Hematopoietic multipotent progenitor cell (in vitro differentiated cells): ENCODE measurements at places on chromosomes 3 and 15.

GRCh38 chr3:172924546-172924945 is 174.0 kb downstream of the ECT2 start:
- no peak for DNase-seq

DNA sequence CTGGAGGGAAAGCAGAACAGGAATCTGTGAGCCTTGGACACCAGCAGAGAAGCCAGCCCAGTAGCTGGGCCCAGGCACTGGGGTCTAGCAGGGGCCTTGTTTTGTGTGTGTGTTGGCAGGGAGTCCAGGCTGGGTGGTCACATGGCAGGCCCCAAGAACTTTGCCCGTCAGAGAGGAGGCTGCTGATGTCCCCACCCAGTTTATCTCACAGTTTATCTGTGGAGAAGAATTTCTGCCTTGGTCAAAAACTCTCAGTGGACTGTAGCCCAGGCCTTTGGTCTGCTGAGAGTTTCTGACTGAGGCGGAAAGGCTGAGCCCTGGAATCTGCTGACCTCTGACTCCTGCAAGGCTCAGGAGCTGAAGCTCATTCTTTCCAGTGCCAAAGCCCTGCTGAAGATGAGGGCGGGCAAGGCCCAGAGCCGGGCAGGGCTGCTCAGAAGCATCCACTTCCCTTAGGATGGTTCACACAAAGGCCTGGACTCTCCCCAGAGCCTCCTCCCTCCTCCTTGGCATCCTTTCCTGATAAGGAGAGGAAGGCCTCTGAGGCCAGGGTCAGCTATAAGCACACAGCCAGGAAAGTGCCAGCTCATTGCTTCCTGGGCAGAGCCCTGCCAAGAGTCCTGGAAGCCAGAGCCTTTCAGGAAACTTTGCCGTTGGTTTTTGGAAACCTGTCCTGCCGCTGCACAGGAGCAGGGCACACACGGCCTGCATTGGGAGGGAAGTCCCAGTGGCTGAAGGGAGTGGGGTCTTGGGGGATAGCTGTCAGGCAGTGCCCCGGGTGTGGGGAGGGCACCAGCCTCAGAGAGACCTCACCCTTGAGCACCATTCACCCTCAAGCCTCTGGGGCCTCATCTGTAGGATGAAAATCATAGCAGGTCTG is 37.2 kb upstream of the SLCO2A1 start:
- DNase-seq = no peak

GRCh38 chr3:29331456-29332194 is 50.8 kb downstream of the RBMS3 start:
- no peak for DNase-seq

DNA sequence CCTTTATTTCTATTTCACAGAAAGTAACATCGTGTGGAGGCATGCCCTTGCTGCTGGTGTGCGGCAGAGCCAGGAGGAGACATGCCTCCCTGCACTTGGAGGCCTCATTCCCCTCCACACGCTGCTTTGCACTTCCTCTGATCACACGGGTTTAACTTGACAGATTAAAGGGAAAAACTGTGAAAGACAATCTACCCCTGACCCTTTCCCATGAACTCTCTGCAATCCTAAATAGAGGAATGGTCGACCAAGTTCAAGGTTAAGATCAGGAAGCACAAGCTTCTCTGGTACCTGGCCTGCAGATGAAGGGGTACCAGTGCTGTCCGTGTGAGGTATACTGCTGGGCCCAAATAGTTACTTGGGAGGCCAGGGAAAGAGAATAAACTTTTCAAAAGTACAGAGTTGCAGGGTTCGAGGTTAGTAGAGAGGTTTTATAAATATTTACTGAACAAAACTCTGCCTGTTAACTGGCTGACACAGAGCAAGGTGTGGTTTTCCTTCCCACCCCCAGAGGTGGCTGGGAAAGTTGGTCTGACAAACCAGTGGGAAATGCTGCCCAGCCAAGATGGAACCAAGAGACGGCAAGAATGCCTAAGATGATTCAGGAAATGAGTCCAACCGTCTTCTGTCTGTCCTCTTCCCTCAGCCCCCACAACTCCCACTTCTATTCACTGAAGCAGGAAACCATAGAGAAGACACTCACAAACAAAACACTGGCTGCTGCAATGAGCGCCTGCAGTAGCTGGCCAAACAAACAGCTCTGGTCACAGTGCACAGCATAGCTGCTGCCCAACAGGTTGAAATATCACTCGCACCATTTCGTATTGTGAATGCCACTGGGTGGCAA is 79.6 kb downstream of the IGF2BP2 start:
- no peak for DNase-seq

GRCh38 chr15:73926219-73927002 is at the start of gene LOXL1:
TSS of gene LOXL1 (plus strand) at chr15:73926462. CDS start at chr15:73926784, 322 bp downstream.
- DNase-seq = no peak

DNA sequence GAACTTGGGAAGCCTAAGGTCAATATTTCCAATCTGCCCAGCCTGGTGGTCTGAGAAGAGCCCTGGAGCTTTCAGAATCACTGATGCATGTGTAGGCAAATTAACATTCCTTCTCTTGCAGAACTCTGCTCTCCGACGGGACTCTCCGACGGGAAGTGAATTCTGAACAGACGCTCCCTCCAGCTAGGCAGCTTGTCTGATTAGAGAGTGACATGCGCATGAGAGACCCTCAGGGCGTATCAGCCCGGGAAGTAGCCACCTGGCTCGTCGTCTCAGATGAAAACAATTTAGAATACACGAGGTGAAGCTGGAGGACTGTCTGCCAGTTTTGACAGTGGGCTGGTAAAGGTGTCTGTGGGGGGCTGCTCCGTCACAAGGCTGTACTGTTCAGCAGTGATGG is 103.1 kb downstream of the DGKG start:
- DNase-seq = no peak

DNA sequence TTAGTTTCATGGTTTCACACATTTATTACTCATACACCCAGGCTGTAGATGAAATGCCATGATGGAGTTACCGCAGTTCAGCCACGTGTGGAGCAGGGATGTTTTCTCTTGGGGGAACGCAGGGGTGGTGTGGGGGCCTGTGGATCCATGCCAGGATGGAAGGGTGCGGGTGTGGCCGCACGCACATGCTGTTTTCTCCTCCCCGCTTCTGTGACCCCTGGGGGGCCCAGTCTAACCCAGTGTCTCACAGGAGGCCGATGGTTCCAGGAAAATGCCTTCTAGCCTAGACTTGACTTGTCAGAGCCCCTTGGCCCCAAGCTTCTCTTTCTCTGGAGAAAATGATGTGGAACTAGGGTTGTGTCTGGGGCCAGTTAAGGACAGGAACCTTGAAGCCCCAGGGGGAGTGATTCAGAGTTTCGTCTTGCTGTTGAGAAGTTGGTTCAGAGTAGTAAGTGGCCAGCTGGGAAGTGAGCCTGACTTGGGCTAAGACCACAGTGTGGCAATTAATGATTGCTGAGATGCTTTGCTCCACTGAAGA is 240.4 kb upstream of the BHLHE40 start:
- DNase-seq = no peak

DNA sequence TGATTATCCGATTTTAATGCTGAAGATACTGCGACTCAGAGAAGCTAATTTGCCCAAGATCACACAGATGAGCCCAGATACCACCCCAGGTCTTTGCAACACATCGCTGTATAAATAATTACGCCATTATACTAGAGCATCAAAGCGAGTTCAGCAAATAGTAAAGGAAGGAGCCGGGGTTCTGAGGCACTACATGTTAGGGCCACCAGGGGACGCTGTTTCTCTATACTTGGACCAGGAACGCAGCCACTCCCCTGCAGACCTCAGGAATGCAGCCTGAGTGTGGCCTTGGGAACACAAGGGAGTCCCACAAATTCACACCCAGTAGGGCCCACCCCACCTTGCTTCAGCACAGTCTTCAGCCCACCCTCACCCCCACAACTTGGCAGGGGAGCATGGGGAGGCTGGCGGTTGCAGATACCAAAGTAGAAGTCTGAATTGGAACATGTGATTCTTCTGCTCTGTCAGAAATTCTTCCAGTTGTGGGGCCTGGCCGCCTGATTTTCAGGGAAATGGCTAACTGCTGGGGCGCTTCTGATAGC is 57.8 kb upstream of the RYK start:
- peak; percentile 67 for DNase-seq

DNA sequence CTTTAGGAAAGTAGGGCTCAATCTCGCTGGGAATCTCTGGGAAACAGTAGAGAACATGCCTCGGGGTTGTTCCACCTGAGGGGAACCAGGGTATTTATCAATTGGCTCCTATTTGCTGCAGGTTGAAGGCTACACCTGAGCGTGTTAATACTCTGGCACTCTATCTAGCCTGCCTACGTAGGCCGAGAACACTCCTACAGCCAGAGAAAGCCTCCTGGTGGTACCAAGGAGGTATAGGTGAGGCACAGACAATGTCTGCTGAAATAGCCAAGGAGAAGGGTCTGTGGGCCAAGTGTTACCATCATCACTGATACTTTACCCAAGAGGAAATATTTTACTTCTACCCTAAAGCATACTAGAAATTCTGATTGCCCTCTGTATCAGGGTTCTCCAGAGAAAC is 341.0 kb upstream of the UBE2E2 start:
- DNase-seq = no peak

GRCh38 chr15:54026891-54027290 is 48.6 kb downstream of the UNC13C start:
- DNase-seq = no peak

DNA sequence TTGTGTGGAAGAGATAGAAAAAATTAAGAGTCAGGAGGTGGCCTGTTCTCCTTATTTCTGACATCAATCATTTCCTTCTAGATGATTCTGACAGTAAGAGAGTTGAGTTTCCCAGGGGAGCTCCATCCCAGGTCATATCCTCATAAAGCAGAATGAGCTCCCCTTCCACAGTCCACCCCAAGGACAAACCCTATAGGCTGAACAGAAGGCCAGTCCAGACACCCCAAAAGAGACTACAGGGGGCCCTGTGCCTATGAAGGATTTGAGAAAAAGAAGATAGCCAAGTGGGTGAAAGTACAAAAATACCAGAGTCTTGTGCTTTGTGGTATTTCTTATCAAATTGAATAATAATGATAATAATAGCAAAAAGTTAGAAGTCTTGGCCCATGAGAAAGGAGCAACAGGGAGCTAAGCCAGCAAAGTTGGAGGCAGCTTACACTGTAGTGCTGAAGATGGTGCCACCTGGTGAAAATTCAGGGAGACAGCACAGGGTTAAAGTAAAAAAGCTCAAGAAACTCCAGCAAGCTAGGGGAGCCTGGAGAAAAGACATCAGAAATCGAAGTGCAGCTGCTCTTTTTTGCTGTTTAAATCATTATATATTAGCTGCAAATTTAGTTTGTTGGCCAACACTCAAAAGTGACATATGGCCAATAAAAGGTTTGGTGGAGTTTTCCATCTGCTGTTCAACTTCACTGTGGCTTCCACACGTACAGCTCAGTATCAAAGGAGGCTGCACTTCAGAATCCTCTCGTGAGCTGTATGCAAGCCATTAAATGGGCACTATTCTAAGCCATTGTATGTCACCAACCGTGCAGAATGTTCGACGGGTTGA is 35.8 kb upstream of the SLC24A5 start:
- peak; percentile 3 for DNase-seq

- DNase-seq = no peak
Measured at GRCh38 chr3:170040418-170040817, 2.6 kb downstream of the GPR160 start.

DNA sequence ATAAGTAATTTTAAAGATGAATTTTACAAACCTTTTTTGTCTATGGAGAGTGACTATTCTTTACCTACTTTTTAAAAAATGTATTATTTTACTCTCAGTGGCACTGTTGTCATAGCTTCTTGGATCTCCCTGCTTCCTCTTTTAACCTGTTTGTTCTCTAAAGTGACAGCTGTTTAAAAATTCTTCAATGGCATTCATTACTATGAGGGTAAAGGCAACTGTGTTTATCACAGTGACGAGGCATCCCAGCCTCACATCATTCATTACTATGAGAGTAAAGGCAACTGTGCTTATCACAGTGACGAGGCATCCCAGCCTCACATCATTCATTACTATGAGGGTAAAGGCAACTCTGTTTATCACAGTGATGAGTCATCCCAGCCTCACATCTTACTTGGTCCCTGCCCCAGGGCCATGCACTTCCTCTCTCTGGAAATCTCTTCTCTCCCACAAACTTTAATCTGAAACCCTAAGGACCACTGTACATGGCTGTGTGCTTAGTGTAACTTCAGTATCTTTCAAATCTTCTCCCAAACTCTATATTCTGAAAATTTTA is 101.7 kb upstream of the ZNF717 start:
- no peak for DNase-seq

- no peak for DNase-seq
Measured at GRCh38 chr3:143812481-143812880, 35.8 kb downstream of the SLC9A9 start.

- DNase-seq = no peak
Measured at GRCh38 chr15:92901072-92901761, 1.1 kb downstream of the CHD2 start.

DNA sequence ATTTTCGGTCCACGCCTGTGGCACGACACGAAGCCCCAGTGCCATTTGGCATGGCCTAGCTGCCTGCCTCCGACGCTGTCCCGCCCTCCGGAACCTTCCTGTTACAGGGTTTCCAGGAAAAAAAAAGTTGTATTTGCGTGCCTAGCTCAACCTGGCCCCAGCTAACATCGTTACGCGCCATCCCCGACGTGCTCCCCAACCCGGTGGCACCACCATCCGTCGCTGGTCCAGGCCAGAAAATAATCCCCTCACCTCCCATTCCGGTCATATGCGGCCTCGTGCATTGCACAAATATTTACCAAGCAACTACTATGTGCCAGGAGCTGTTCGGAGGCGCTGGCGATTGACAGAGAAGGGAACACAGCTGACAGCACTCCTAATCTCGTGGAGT is 1.4 kb upstream of the CYP1A1 start:
- no peak for DNase-seq

GRCh38 chr3:78762121-78762520 is 1005.7 kb downstream of the ROBO1 start:
- DNase-seq = no peak

DNA sequence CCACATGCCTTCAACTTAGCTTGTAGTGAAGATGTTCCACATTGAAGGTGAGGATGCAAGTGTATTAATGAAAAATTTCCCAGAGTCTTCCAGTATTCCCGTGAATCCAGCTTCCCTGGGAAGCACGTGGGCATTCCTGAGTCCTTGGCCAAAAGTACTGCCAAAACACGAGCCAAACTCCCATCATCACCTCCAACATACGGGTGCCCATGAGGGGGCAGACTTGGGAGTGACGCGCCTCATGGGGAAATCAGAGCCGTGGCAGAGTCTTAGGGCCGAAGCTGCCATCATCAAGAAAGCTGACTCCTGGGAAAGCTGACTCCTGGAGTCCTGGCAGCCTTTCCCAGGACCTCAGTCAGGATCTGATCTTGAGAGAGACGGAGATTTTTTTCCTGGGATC is 20.1 kb upstream of the TM2D3 start:
- no peak for DNase-seq

- no peak for DNase-seq
Measured at GRCh38 chr3:114794894-114795630, 352.0 kb downstream of the ZBTB20 start.

- DNase-seq = no peak
Measured at GRCh38 chr3:196971094-196971698, 2.6 kb upstream of the PIGZ start.

GRCh38 chr3:173284301-173284700 is 113.2 kb upstream of the NLGN1 start:
- no peak for DNase-seq

- no peak for DNase-seq
Measured at GRCh38 chr15:83164771-83165404, 42.7 kb downstream of the HDGFL3 start.

GRCh38 chr3:14216257-14217048 is 37.8 kb downstream of the LSM3 start:
- peak; percentile 38 for DNase-seq
